Lower leg skin (tissue), 4 donors: ENCODE measurements at places on chromosomes 12 and 14.
A peak's percentile ranks its signal among the peaks of the same experiment; 100 is the strongest.

GRCh38 chr14:34461334-34462131 lies 507 bp downstream of the SPTSSA start:
- peak; percentile 88 for DNase-seq

- DNase-seq, result no peak
These were observed 36.6 kb downstream of the SUPT16H start for GRCh38 chr14:21347201-21347600.

GRCh38 chr12:123363390-123363739 lies 1.3 kb downstream of the SBNO1 start:
- DNase-seq, result no peak

DNA sequence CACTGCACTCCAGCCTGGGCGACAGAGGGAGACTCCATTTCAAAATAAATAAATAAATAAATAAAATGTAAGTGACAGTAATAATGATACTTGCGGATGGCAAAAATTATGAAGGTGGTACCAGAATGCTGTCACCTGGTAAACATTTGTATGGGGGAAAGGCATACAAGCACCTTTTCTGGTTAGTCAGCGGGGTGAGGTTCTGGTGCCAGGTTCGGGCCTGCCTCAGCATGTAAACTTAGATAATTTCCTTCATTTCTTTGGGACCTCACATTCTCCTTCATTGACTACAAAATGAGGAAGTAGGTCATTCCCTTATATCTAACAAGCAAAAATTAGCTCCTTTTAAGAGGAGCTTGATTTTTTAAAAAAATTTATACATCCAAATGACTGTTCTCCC lies 10.8 kb downstream of the VTI1B start:
- DNase-seq, result no peak

GRCh38 chr14:68266998-68267397 lies 447.4 kb downstream of the RAD51B start:
- no peak for DNase-seq
